Activated gamma-delta T cell treated with anti-CD3 and anti-CD28 coated beads, Interleukin-2, amount 50 U/mL, for 16 hours (primary cell): ENCODE measurements at places on chromosomes 6 and 20.

- DNase-seq: no peak
These were observed 89.7 kb downstream of the FBXO5 start for GRCh38 chr6:152893187-152893586.

- peak; percentile 70 for DNase-seq
These were observed 864 bp upstream of the BCLAF1 start for GRCh38 chr6:136290410-136291010.

GRCh38 chr6:140544431-140544830 lies 1170.0 kb upstream of the CITED2 start:
- no peak for DNase-seq

DNA sequence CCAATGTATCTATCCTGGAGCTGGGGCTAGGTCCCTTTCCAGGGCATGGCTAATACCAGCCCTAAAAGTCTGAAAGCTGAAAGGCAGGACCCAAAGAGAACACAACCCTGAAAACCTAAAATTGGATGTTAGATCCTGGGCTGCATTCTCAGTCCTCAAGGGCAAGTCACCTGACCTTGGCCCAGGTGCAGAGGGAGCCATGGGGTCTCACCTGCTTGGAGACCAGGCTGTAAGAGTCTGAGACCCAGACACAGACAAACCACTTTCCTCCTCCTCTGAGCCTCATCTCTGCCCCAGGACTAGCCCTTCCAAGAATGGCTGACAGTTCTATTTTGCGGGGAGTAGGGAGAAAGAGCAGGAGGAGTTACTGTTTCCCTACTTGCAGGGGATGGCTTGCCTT lies 60.0 kb downstream of the EFCAB8 start:
- DNase-seq: no peak

DNA sequence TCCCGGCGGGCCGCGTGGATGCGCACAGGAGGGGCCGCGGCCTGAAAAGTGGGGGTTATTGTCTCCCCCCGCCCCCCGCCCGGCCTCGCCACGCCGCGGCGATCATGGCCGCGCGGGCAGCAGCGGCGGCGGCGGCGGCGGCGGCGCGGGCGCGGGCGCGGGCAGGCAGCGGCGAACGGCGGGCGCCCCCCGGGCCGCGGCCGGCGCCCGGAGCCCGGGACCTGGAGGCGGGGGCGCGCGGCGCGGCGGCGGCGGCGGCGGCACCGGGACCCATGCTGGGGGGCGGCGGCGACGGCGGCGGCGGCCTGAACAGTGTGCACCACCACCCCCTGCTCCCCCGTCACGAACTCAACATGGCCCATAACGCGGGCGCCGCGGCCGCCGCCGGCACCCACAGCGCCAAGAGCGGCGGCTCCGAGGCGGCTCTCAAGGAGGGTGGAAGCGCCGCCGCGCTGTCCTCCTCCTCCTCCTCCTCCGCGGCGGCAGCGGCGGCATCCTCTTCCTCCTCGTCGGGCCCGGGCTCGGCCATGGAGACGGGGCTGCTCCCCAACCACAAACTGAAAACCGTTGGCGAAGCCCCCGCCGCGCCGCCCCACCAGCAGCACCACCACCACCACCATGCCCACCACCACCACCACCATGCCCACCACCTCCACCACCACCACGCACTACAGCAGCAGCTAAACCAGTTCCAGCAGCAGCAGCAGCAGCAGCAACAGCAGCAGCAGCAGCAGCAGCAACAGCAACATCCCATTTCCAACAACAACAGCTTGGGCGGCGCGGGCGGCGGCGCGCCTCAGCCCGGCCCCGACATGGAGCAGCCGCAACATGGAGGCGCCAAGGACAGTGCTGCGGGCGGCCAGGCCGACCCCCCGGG lies 637 bp downstream of the ARID1B start:
- peak; percentile 35 for DNase-seq
